ENCODE measurements at places on chromosomes 3 and 15.

- no peak for DNase-seq
These were observed 334.0 kb upstream of the ARL6 start for GRCh38 chr3:97430601-97431000.

- no peak for DNase-seq
These were observed 57.9 kb upstream of the SAMMSON start for GRCh38 chr3:69941439-69942176.

GRCh38 chr15:88513195-88513594 is 33.3 kb downstream of the DET1 start:
- DNase-seq = no peak

GRCh38 chr3:159657629-159658028 is 331.0 kb upstream of the IL12A start:
- DNase-seq = no peak

DNA sequence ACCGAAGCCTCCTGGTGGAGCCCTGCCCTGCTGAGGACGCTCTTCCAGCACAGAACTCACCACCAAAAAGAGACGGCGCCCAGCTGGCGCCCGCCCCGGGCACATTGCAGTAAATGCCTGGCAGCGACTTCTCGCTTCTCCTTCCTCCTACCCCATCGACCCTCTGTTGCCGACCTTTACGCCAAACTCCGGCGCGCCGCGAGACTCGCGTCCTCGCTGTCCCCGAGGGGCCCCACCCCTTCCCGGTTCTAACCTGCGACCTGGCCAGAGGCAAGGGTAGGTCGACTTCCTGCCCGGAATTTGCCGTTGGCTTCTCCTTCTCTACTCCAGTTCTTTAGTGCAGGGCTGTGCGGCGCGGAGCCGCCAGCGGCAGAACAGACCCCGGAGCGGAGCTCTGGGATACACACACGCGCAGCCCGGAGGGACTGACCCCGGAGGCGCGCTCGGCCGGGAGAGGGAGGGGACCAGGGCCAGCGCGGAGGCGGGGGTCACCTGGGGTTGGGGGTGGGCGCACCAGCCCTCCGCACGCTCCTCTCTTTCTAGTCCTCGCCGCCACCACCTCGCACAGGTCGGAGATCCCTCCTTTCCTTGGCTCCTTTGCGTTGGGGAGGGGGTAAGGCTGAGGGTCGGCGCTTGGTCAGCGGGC is 226.6 kb upstream of the AZI2 start:
- peak; percentile 65 for DNase-seq

GRCh38 chr15:59722476-59722875 is 33.4 kb upstream of the BNIP2 start:
- DNase-seq = peak; percentile 24

DNA sequence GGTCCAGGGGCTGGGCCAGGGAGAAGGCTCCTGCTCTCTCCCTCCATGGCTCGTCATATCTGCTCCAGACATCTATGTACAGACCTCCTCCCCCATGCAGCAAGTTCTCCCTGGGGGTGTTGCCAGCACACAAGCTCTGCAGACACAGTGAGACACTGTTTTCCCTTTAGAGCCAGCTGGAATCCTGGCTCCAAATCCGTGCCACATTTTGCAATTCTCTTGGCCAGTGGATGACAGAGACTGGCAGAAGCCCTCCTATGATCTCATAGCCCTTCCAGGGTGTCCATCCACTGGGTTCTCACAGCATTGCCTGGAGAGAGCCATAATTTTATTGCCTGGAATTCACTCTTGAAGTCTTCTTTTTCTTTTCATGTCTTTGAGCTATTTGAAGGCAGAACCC is 203.9 kb downstream of the TLE3 start:
- DNase-seq = no peak

DNA sequence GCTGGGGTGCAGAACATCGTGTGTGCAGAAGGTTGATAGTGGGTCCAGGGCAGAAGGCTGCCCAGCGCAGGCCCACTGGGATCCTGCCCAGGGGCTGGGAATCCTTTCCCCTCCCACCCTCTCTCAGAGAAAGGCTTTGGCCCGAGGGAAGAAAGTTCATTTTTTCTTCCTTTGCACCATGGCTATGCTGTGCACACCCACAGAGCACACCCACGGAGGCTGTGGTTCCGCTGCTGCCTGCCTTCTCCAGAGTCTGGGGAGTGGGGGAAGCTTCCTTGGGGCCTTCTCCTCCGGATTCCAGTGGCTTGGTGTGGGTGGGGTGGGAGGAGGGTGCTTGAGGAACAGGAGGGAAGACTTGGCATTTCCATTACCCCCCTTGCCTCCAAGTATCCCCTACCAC is 7.0 kb upstream of the PRKCD start:
- no peak for DNase-seq

- DNase-seq = no peak
These were observed 7.0 kb upstream of the PPCDC start for GRCh38 chr15:75016431-75016830.

Measured in right kidney (tissue), 9 donors.